Epithelial cell of umbilical artery (primary cell): ENCODE measurements at places on chromosomes 2 and 18. TPM values are rescaled to one million over a fixed set of nuclear protein-coding genes. Genes with fewer than 3 reads are reported as not detected.

CHN1 gene
- total RNA-seq, result 11.0 and 14.7 TPM in 2 replicates

ABCB11 gene
- 0.65 and 1.1 TPM in 2 replicates for total RNA-seq

UGT1A8 gene
- total RNA-seq, result not detected in 2 replicates

NT5DC4 gene
- not detected in 2 replicates for total RNA-seq

RNF181 gene
- total RNA-seq, result 278 and 302 TPM in 2 replicates

LONRF2 gene
- 0.15 TPM in 1 of 2 replicates, not detected in the other for total RNA-seq

DES gene
- under 0.01 and 1.2 TPM in 2 replicates for total RNA-seq

WDCP gene
- total RNA-seq, result 12.0 and 19.0 TPM in 2 replicates

DTNA gene
- 7.1 and 9.1 TPM in 2 replicates for total RNA-seq

RTKN gene
- total RNA-seq, result 7.1 and 10.3 TPM in 2 replicates

SCYGR4 gene
- total RNA-seq, result not detected in 2 replicates

UCN gene
- 0.46 TPM in 1 of 2 replicates, not detected in the other for total RNA-seq

FN1 gene
- 1,607 and 1,656 TPM in 2 replicates for total RNA-seq

PROC gene
- total RNA-seq, result not detected in 2 replicates

DSC2 gene
- total RNA-seq, result under 0.01 and 0.32 TPM in 2 replicates

HPCAL1 gene
- total RNA-seq, result 38.7 and 50.0 TPM in 2 replicates

SCN7A gene
- under 0.01 TPM in 1 of 2 replicates, not detected in the other for total RNA-seq

NOL4 gene
- not detected in 2 replicates for total RNA-seq

CYP26B1 gene
- total RNA-seq, result under 0.01 and 0.32 TPM in 2 replicates

RAB6D gene
- total RNA-seq, result under 0.01 TPM in 1 of 2 replicates, not detected in the other

NAT8 gene
- total RNA-seq, result not detected in 2 replicates

HJURP gene
- total RNA-seq, result 23.1 and 26.0 TPM in 2 replicates

GPR45 gene
- total RNA-seq, result not detected in 2 replicates

MATN3 gene
- 1.4 and 2.3 TPM in 2 replicates for total RNA-seq

PTMA gene
- total RNA-seq, result 1,125 and 1,429 TPM in 2 replicates

PRKAG3 gene
- not detected in 2 replicates for total RNA-seq

SCLY gene
- total RNA-seq, result 22.1 and 36.3 TPM in 2 replicates

MYOM1 gene
- 0.32 and 0.91 TPM in 2 replicates for total RNA-seq

MRO gene
- total RNA-seq, result not detected in 2 replicates

TXNDC9 gene
- total RNA-seq, result 131 and 132 TPM in 2 replicates

NEU4 gene
- not detected in 2 replicates for total RNA-seq

ANKRD29 gene
- 0.65 TPM in 1 of 2 replicates, not detected in the other for total RNA-seq

IL36G gene
- total RNA-seq, result not detected in 2 replicates

FIGN gene
- total RNA-seq, result 0.65 and 1.1 TPM in 2 replicates

NETO1 gene
- total RNA-seq, result not detected in 2 replicates

ZSWIM2 gene
- total RNA-seq, result not detected in 2 replicates

RABL2A gene
- 4.5 and 7.4 TPM in 2 replicates for total RNA-seq

CTAGE1 gene
- not detected in 2 replicates for total RNA-seq

ZNF532 gene
- 35.1 and 40.6 TPM in 2 replicates for total RNA-seq

CENPO gene
- 12.3 and 15.2 TPM in 2 replicates for total RNA-seq

KLHL14 gene
- total RNA-seq, result not detected in 2 replicates

IL1F10 gene
- total RNA-seq, result not detected in 2 replicates

DSG4 gene
- not detected in 2 replicates for total RNA-seq

SERPINB3 gene
- not detected in 2 replicates for total RNA-seq

LBX2 gene
- 1.6 and 1.7 TPM in 2 replicates for total RNA-seq

SERPINB10 gene
- 0.32 TPM in 1 of 2 replicates, not detected in the other for total RNA-seq

NPHP1 gene
- 5.8 and 9.9 TPM in 2 replicates for total RNA-seq
